AML-193 (cell line): ENCODE measurements at places on chromosomes 2 and 18.

DNA sequence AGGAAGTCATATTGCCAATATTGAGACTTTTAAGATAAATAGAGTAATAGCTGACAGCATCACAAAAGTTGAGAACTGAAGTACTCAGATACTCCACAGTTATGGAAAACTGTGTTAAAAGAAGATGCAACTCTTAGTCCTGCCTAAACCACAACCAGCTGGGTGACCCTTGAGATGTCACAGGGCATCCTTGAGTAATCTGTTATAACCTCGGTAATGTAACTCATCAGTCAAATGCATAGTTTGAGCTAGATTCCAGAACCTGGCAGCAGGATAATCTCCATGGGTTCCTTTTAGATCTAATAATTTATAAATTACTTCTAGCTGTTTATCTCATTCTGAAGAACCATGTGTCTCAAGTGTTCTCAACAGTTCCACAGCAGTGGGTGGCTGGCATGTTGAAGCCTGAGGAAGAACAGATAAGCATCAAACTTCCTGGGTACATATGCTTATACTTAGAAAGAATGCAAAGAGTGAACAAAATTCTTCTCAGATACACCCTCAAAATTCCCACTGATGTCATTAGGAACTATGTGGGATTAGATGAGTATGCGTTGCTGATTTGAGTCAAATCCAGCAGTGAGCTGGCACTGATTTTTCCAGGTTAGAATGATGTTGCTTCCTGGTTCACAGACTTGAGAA is 304.1 kb upstream of the ERBB4 start:
- no peak for DNase-seq

GRCh38 chr2:42787788-42788477 is 4.5 kb downstream of the HAAO start:
- no peak for DNase-seq

- no peak for DNase-seq
Measured at GRCh38 chr18:61729322-61729721, 163.5 kb downstream of the RNF152 start.

- no peak for DNase-seq
Measured at GRCh38 chr18:59696311-59697235, 650 bp downstream of the CCBE1 start.

GRCh38 chr2:235495373-235496238 is 1.8 kb downstream of the AGAP1 start:
- no peak for DNase-seq

DNA sequence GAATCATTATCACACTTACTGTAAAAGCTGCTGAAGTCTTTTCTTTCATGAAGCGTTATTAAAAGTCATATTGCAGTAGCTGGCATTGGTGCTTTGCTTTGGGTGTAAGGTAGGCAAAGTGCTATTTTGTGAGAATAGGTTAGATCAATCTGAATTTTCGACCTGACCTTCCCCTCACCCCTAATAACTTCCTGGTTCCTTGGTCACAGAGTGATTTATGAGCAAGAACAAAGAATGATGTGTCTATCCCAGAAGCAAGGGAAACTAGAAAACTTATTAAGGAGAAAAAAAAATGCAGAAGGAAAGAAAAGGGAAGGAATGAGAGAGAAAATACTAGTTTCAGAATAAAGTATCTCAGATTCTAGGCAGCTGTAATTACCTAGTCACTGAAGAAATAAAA is 163.1 kb upstream of the MEIS1 start:
- DNase-seq = no peak

DNA sequence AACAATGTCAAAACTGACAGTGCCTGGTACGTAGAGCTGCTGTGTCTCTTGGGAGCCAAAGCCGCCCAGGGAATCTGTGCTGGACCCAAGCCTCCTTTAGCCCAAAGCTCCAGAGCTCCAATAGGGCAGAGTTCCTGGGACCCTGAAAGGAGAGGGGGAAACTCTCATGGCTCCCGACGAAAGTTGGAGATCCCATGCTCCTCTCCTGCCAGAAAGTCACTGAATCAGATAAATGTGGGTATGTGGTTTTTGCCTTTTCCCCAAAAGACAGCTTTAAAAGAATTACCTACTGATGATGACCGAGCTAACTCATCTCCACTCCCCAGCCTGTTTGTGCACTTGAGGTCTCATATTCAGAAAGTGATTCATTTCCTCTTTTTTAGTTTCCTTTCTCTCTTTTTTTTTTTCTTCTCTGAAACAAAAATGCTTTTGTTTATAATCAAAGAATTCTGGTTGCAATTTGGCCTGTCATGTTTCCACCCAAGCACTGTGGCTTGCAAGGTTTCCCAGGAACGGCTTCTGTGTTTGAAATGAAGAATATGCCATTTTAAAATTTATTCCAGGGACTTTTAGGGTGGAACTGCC is 14.1 kb upstream of the PMAIP1 start:
- DNase-seq = peak; percentile 46

DNA sequence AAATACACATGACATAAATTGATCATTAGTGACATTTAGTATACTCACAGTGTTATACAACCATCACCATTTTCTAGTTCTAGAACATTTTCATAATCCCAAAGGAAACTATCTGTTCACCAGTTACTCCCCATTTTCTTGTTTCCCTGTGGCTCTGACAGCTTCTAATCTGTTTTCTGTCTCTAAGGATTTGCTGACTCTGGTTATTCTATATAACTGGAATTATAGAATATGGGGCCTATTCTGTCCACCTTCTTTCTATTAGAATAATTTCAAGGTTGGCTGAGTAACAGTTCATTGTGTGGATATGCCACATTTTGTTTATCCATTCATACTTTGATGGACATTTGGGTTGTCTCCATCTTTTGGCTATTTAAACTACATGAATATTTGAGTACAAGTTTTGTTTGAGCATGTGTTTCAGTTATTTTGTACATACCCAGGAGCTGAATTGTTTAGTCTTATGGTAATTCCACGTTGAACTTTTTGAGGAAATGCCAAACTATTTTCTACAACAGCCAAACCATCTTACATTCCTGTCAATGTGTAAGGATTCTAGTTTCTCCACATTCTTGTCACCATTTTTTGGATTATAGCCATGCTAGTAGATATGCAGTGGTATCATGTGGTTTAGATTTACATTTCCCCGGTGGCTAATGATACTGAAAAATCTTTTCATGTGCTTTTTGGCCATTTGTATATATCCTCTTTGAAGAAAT is 20.5 kb downstream of the KIAA1328 start:
- no peak for DNase-seq

GRCh38 chr2:140701726-140702125 is 1429.1 kb downstream of the LRP1B start:
- DNase-seq = no peak

- DNase-seq = peak; percentile 58
Measured at GRCh38 chr2:182077448-182078142, 91.9 kb downstream of the PPP1R1C start.

- DNase-seq = no peak
Measured at GRCh38 chr2:8406271-8406670, 275.6 kb upstream of the ID2 start.

DNA sequence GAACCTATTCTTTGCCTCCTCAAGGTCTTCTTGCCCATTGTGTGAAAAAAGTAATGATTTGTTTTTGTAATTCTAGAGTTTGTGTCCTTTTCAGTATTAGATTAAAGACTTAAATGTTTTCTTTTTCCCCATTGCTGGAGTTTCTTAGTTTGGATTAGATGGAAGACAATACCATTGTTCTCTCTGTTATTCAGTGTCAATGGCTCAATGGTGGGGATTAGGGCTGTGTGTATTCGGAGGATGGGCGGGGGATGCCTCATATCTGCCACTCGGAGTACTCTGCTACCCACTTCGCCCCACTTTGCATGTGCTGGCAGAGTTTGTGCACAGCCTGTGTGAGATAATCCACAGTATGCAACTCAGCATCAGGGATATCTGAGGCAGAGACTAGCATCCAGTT is 90.1 kb downstream of the KLHL29 start:
- DNase-seq = no peak

DNA sequence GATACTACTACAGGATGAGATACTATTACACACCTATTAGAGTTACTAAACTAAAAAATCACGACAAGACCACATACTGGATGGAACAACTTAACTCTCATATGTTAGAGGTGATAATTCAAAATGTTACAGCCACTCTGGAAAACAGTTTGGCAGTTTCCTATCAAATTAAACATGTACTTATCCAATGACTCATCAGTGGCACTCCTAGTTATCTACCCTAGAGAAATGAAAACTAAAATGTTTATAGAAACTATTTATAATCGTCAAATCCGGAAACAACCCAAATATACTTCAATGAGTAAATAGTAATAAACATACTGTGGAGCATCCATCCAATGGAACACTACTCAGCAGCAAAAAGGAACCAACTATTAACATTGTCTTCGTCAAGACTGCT is 137.0 kb upstream of the RBBP8 start:
- DNase-seq = no peak

GRCh38 chr2:12304564-12305171 is 412.1 kb upstream of the TRIB2 start:
- no peak for DNase-seq

- DNase-seq = no peak
Measured at GRCh38 chr18:12334366-12334808, 26.3 kb downstream of the TUBB6 start.

- DNase-seq = no peak
Measured at GRCh38 chr2:156077041-156077742, 255.3 kb downstream of the NR4A2 start.

GRCh38 chr2:181077128-181077709 is 96.8 kb downstream of the UBE2E3 start:
- peak; percentile 74 for DNase-seq

DNA sequence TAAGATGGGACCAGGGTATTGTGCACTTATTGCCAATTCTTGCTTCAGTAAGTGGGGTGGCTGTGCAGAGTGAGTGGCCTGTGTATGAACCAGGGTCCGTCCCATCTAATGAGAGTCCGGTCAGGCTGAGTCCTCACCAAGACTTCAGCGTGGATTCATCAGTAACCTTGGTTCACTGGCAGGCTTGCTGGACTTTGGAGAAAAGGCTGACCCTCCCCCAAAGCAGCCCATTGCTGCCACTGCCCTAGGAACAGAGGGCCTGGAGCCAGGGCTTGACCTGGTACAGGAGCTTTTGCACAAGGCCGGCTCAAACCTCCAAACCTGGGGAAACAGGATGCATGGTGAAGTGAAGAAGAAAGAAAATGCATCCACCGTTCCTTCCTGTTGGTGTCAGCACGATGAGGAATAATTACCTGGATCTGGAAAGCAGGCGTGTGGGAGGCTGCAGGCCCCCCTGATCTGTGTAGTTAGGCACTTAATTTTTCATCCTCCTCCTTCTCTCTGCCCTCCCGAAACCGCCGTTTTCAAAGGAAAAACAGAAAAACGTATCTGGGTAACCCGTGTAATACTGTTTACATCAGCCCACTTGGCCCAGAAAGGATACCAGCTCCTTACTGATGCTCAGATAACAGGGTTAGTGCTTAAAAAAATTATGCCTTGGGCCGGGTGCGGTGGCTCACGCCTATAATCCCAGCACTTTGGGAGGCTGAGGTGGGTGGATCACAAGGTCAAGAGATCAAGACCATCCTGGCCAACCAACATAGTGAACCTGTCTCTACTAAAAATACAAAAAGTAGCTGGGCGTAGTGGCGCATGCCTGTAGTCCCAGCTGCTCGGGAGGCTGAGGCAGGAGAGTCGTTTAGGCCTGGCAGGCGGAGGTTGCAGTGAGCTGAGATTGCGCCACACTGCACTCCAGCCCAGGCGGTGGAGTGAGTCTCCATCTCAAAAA is 147.7 kb downstream of the TGIF1 start:
- no peak for DNase-seq

DNA sequence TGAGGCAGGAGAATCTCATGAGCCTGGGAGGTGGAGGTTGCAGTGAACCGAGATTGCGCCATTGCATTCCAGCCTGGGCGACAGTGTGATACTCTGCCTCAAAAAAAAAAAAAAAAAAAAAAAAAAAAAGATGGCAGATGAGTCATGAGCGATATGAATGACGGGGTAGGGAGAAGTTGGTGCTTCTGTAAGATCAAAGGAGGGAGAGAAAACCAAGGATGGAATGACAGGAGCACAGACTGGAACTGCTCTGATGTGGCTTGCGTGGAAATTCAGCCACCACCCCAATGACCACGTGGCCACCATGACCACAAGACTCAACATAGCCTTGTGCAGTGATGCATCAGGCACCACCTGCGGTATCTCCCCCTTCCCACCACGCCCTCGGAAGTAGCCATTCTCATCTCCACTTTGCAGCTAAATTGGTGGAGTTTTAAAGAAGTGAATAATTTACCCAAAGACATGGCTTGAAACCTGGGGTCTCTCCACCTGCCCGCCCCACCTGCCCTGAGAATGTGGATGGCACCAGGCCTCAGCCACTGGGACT is 96.0 kb downstream of the ACKR3 start:
- DNase-seq = no peak
